ENCODE measurements at places on chromosomes 12 and 14.

DNA sequence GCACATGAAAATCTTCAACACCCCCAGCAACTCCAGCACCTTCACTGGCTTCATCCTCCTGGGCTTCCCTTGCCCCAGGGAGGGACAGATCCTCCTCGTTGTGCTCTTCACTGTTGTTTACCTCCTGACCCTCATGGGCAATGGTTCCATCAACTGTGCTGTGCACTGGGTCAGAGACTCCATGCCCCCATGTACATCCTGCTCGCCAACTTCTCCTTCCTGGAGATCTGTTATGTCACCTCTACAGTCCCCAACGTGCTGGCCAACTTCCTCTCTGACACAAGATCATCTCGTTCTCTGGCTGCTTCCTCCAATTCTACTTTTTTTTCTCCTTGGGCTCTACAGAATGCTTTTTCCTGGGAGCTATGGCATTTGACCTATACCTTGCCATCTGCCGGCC lies 11.5 kb upstream of the OR11G2 start:
- DNase-seq = no peak

- peak; percentile 47 for DNase-seq
These were observed 1.7 kb upstream of the C12orf56 start for GRCh38 chr12:64392221-64392620.

DNA sequence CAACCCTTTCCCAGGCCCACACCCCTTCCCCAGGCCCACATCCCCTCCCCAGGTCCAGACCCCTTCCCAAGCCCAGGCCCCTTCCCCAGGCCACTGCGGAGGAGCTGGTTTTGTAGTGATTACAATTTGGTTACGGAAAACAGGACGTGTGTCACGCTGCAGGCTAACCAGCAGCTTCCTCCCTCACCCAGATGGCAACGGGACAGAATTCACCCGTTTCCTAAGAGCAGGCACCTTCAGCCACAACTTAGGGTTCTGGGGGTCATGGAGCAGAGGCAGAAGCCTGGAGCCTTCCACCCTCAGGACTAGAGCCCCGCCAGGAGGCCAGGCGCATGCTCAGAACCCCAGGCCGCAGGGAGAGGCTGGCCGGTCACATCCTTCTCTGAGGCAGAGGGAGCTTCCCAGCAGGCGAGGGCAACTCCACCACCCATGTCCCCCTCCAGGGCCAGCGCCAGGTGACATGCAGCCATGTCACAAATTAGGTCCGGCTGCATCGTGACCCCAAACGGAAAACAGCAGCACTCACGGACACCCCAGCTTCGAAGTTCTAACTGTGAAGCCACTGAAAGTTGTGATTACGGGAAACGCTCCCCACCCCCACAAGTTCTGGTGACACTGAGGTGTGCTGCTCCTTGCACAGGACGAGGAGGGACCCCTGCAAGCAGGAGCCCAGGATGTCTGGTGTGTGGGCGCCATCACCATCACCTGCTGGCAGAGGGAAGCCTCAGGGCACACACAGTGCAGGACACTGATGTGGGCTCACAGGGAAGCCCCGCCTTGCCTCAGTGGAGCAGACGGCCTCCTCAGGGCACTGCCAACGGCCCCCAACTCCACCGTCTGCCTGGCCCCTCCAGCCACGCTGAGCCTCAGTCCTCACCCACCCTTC lies 7.7 kb downstream of the BRF1 start:
- no peak for DNase-seq

DNA sequence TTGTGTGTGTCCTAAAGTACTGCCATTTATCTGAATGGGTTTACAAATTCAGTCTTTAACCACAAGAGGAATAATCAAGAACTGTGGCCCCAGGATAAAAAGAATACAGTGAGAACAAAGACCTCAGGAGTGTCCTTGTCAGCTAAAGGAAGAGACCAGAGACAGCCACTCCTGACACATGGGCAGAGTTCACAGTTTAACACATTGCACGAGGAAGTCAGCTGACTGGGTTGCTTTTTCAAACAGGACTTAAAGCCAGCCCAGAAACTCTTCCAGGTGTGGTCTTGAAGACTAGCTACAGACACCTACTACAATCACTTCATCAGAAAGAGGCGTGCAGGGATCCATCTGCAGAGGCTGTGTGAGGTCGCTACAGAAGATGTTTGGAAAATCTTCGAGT lies 42.8 kb downstream of the GNS start:
- DNase-seq = no peak

DNA sequence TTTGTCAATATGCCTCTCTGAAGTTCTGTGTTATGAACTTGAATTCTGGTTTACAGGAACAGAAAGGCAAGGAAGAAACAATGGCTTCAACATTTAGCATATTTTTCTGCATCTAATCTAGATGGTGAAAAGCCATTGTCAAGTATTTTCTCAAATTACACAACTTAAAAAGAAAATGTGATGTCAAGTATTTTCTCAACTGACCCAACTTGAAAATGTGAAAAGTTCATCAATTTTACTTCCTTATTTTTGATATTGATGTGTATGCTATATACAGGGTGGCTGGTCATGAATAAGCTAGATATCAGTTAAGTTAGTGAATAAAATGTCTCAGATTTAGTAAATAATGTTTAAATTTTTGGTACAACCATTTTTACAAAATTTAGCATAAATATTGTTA lies 196.7 kb downstream of the ALX1 start:
- DNase-seq = no peak

DNA sequence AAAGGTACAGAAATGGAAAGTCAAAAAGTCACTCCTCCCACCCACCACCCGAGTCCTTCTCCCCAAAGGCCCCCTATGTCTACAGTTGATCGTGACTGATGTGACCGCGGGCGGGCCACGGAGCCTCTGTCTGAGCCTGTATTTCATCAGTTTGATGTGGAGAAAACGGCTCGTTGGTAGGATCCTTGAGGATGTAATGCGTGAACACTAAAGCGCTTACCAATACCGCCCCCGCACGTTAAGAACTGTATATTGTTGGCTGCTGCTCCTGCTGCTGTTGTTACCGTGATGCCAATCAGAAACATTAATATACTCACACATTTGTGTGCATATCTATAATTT lies 24.6 kb upstream of the UBC start:
- DNase-seq = peak; percentile 74

GRCh38 chr12:111105294-111105693 lies 184.9 kb upstream of the MYL2 start:
- DNase-seq = no peak

DNA sequence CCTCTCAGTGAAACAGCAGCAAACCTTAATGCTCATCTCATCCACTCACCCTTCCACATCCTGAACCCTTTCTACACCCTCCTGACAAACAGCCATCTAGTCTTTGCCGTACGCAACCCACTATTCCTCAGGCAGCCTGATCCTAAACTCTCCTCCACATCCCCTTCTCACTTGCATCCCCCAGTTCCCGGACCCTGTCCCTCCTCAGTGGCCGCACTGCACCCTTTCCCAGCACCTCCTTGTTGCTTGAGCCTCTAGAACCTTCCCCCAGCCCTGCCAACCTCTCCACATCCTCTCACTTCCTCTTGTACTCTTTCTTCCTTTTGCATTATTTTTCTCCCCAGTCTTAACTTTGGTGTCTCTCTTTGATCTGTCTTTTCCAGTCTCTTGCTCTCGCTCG lies 42.9 kb downstream of the IQSEC3 start:
- DNase-seq = no peak

DNA sequence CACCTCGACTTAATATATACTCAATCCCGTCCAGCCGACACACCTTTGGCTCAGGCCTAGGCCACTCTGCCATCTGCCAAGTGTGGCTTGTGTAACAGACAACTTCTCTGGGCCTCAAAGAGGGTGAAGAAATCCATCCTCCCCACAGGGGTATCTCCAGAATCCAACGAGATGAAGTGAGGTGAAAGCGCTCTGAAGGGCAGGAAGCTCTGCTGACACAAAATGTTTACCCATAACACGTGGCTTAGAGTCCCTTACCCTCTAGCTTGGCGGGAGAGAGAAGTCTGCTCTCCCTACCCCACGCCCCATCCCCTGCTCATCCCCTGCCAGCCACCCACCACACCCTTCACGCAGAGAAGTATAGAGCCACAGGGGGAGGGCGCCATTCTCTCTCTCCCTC lies 13.0 kb downstream of the ZBTB39 start:
- DNase-seq = no peak

- DNase-seq = no peak
These were observed 845 bp downstream of the TMEM132C start for GRCh38 chr12:128267651-128268378.

DNA sequence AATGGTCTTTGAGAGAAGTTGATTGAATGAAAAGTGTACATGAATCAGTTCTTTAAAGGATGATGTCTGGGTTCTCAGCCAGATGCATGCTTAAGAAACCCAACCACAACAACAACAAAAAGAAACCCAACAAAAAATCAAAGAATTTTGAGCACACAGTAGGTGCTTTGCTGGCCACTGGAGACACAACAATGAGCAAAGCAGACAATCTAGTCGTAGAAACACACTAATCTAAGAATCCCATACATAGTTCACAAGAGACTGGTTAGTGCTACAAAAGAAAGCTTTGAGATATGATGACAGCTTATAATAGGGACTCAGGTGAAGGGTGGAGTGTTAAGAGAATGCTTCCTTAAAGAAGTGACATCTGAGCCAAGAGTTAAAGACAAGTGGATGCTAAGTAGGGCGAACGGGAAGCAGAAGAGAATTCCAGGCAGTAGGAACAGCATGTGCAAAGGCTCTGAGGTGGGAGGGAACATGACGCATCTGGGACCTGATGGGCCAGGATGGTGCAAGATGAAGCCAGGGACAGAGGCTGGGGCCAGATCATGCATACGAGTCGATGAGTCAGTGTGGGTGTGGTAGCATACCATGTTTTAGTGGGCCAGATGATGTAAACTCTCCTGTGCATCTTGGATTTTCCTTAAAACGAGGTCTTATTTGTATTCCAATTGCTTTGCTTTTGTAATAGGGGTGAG lies 4.6 kb upstream of the HIP1R start:
- no peak for DNase-seq

DNA sequence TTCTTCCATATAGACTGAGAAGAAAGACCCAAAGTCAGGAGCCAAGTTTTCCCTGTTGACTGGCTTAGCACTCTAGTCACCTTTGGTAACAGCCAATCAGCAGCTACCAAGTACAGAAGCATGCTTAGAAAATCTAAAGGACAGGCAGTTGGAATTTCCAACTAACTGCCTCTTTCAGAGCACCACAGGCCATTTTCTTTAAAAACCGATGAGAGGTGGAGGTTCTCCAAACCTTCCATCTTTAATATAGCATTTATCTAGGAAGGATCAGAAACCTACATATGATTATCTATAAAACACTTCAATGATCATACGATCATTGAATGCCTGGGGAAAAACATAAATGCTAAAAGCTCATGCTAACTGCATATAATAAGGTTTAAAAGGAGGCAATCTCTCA lies at the start of gene CATSPERB:
Gene CATSPERB (minus strand): TSS at position 101 of the 400 bp plus-strand sequence. CDS start 2,607 bp downstream, outside the sequence.
- DNase-seq = no peak

DNA sequence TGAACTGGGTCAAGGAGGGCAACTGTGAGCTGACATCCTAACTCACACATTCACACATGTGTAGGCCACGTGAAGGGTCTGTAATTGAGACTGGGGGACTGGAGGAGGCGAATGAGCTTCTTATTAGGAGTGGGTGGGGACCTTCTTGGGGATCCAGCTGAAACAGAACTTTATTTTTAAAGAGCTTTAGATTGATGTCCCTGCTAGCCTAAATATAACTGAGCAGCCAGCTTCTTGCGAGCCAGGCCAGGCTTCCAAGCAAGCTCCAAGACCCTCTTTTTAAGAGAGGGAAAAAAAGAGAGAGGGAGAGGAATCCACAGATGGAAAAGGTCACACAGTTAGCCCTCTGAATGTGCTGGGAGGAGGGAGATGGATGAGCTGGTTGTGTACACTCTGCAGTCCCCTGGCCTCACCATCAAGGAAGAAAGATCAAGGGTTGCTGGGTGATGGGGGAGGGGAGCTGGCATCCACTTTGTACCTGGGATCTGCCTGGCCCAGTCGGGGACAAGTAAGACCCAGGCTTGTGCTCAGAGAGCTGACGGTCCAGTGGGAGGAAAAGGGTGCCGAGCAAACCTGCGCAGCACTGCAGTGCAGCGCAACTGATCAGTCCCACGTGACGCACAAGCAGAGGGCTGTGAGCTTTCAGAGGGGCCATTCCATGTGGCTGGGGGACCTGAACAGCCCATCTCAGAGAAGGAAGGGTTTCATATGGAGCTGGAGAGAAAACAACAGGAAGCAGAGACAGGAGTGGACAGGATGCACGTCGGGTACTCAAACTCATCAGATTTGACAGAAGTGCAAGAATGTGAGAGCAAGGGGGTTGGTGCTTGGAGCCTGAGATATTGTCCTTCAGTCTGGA lies 154.5 kb downstream of the ZFP36L1 start:
- no peak for DNase-seq

- no peak for DNase-seq
These were observed 218.5 kb downstream of the SLC6A15 start for GRCh38 chr12:84694116-84694515.

DNA sequence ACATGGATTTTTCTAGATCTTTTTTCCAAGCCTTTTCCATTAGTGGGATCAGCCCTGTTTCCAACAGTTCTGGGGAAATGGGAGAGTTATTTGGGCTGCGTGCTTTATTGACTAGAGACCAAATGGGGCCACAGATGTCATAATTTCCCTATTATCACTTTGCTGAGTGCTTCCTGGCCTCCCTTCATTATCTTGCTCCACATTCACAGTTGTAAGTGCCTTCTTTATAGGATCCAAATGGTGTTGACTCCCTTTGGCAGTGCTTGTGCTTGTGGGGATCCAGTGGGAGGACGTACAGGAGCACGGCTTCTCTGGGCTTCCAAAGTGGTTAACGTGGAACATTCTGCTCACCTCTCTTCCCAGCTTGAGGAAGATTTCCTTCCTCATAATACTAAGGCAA lies 141.0 kb upstream of the RMST start:
- no peak for DNase-seq

DNA sequence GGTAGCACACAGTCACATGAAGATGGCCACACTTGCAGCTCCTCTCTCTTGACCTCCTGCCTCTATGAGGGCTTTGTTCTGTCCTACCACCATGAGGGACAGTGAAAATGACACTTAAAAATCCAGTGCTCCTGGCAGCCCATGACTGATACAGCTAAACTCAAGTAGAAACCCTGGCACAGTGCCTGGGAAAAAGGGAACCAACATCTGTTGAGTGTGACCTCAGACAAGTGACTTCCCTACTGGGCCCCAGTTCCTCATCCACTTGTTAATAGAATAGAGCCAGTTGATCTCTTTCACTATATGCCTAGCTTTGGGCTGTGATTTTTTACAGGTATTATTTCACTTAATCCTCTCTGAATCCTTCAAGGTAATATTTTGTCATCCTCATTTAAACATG lies 4.8 kb downstream of the GUCY2C start:
- DNase-seq = peak; percentile 8

- DNase-seq = no peak
These were observed 19.7 kb upstream of the TMCC3 start for GRCh38 chr12:94670075-94670474.

DNA sequence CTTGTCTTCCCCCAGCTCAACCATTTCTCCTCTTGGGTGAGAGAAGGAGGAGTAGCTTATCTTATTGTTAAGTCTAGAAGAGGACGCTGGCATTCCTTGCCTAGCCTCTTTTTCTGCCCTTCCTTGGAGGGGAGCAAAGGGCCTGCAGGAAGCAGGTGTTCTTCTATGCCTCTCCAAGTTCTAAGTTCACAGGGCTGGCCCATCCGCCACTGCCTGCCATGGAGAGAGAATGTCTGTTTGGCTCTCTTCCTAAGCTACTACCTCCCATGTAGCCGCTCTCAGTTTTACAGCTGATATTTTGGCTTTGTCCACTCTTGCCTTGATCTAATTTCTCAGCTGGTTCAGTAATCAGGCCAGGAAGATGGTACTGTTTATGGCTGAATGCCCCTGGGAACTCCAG lies 201.2 kb downstream of the NTF3 start:
- no peak for DNase-seq

Data from CD4-positive, alpha-beta T cell treated with Interleukin-2 at 100 ng/mL for 4 hours (primary cell).